ENCODE measurements at places on chromosomes 3 and 15.
A peak's percentile ranks its signal among the peaks of the same experiment; 100 is the strongest.

- DNase-seq = peak; percentile 30
Observed at GRCh38 chr3:161412123-161412522, 40.8 kb upstream of the SPTSSB start.

DNA sequence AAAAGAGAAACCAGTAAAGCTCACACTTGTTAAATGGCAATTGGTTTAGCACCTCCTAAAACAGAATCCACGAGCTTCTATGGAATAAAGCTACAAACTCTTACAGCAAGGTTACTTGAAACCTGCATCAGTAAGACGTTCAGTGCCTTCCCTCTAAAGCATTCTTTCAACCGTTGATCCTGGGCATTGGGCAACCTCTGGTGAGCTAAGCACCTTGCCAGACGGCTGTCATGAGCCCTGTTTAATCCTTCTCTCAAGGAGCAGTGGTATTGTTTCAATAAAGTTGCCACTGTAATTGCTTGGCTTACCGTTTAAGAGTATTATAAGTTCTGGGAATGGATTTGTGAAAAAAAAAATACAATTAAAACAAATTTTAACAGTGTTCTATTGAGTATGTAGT, 75.0 kb downstream of the COL8A1 start:
- no peak for DNase-seq

DNA sequence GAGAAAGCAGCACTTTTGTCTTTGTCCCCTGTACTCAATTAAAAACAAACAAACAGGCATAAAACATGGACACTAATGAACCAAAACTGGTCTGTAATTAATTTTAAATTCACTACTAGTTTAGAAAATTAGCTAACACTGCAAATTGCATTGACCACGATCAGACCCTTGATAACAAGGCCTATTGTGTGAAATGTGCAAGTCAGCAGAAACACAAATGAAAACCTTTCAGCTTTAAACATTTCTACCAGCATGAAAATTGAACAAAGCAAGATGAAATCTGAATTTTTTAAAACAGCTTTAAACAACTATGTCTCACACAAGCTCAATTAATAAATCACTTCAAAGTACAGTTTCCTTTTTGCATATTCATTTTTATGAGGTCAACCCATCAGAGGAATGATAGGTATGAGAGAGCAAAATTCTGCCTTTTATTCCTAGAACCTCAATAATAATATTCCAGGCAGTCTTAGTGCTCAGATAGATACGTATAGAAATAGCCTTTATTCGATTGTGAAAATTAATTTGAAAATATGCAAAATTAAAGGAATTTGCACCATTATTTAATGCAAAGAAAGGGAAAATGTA, 27.0 kb upstream of the CHMP2B start:
- peak; percentile 19 for DNase-seq

DNA sequence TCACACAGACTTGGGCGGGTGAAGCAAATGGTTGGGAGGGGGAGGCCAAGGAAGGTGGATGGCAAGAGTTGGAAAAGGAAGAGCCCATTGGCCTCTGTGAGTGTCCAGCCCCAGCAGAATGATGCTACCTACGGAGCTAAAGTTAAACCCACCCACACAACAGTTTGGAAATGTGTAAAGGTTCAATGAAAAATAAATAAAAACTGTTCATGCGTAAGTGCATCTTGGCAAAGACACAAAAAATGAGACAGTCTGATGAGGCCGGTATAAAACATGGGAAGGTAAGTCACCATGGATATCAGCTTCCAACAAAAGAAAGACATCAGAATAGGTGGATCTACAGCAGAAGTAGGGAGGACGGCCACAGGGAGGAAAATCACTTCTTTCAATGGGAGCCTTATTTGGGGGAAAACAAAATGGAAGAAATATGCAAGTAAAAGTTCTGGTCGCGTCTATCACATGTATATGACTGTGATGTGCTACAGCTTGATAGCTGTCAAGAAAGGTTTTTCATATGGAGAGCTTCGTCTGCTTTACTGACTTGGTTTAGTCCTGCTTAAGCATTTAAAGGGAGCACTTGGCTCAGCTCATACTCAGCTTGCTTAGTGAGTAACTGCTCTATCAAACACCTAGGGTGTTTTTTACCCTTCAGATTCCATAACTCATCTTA, 82.8 kb downstream of the TIGIT start:
- no peak for DNase-seq

GRCh38 chr3:116211901-116212300, 233.4 kb downstream of the LSAMP start:
- no peak for DNase-seq

GRCh38 chr3:141170678-141171295, 60.8 kb upstream of the PXYLP1 start:
- DNase-seq = no peak

GRCh38 chr15:40302288-40302886, 5.3 kb downstream of the PLCB2 start:
- no peak for DNase-seq

DNA sequence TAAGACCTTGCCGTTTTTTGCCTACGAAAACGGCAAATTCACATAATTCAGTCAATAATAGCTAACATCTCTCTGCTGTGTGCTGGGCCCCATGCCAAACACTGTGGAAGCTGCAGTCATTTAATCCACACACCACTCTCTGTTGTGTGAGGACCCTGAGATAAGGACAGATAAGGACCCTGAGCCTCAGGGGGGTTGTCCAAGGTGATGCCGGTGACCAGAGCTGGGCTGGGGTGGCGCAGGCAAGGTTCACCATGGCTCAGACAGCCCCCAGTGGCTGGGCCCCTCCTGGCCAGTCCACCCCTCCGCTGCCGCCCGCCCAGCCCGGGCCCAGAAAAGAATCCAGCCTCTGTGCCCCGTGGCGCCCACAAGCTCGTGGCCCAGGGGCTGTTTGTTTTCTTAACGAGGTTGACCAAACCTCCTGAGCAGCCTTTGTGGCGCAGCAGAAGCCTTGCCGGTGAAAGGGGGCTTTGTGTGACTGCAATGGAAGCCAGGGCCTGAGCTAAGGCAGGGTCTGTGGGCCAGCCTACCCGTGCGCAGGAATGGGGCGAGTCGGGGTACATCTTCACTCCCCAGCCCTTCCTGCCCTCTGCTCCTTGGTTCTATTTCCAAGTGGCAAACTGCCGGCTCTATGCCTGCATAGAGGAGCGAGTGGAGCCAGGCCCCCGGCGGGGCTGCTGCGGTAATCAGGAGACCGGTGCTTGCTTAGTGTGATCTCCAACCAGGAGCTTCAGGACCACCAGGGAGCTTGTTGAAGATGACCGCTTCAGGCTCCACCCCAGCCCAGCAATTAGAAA, 4.4 kb upstream of the SNX22 start:
- DNase-seq = no peak

GRCh38 chr3:186226482-186226881, 117.6 kb upstream of the ETV5 start:
- DNase-seq = no peak

- DNase-seq = peak; percentile 54
Observed at GRCh38 chr3:123724306-123724705, 139.5 kb upstream of the HACD2 start.

GRCh38 chr3:148681080-148681479, 16.6 kb upstream of the AGTR1 start:
- DNase-seq = peak; percentile 62

DNA sequence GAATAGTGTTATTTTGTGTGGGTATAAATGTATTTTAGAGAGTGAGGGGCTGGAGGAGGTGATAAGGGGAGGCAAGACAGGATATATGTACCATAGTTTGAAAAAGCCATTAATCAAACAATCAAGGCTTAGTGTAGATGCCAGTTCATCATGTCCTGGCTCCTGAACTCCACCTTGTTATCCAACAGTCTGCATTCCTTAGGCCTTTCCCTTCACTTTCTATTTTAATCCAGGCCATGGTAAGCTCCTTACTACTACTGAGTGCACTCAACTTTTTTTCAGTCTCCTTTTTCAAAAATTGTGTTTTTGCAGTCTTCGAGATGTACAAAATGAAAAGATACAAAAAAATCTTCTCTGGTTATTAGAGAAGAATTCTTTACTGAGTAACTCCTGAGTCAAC, 700.5 kb upstream of the NAALADL2 start:
- no peak for DNase-seq

DNA sequence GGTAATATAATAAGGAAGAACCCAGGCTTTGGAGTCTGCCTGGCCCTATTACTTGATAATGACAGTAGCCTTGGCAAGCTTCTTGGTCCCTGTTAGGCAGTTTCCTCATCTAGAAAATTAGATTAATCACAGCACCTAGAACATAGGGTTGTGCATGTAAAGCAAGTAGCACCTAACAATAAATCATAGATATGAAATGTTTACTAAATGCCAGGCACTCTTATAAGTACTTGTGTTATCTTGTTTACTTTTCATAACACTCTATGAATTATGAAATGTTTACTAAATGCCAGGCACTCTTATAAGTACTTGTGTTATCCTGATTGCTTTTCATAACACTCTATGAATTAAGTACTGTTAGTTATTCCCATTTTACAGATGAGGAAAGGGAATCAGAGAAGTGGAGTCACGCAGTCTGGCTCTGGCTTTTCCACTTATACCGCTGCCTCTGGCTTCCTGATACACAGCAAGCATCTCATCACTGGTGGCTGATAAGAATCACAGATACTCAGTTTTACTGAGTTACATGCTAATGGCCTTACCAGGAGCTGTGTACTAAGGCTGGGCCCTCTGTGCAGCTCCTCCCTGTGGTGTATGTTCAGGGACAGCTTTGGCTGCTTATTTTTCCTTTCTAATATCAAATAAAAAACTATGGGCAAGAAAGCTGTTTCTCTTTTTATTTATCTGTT, 123.4 kb downstream of the FEZF2 start:
- no peak for DNase-seq

DNA sequence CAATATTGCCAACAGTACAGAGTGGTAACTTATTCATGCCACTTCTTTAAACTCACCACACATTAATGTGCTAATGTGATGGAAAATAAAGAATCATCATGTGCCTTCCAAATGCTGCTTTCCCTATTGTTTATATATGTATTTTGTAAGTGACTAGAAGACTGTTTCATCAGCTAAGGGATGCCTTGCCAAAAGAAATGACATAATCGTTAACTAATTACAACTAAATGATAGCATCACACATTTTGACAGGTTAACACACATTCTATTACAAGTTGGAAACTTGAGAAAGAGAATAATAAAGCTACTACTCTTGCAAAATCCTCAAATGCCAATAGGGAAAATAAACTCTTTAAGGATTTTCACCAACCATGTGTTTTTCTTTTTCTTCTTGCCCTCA, 329.9 kb upstream of the AGTR1 start:
- DNase-seq = no peak

GRCh38 chr3:100184948-100185570, 70.8 kb upstream of the FILIP1L start:
- DNase-seq = no peak

GRCh38 chr3:149058198-149058597, 28.1 kb downstream of the HLTF start:
- no peak for DNase-seq

GRCh38 chr3:48016301-48016973, at the start of gene MAP4:
Gene MAP4, minus strand, starts transcription at chr3:48016416. Its CDS starts 17,556 bp downstream, at chr3:47998860.
- DNase-seq = peak; percentile 74

DNA sequence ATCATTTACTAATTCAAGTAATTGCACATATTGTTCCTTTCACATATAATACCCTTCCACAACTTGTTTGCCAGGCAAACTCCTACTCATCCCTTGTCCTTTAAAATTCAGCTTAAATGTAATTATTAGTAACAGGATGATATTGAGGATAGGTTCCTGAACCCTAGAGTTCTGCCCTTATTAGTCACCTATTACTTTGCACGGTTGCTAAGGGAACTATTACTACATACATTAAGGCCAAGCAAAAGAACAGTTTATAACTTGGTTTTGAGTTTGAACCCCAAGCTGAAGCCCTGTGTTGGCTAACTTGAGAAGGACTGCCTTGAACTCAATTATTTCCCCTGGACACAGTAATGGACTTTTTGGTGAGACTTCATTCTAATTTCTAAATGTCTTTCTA, 529.7 kb downstream of the IGSF11 start:
- DNase-seq = no peak

- no peak for DNase-seq
Observed at GRCh38 chr3:3081381-3082233, 28.6 kb downstream of the IL5RA start.

Data from EL (cell line).